Hematopoietic multipotent progenitor cell treated with erythropoietin and hydrocortisone succinate and interleukin-3 and kit ligand, for 15 days (in vitro differentiated cells): ENCODE measurements at places on chromosomes 2 and 18.

DNA sequence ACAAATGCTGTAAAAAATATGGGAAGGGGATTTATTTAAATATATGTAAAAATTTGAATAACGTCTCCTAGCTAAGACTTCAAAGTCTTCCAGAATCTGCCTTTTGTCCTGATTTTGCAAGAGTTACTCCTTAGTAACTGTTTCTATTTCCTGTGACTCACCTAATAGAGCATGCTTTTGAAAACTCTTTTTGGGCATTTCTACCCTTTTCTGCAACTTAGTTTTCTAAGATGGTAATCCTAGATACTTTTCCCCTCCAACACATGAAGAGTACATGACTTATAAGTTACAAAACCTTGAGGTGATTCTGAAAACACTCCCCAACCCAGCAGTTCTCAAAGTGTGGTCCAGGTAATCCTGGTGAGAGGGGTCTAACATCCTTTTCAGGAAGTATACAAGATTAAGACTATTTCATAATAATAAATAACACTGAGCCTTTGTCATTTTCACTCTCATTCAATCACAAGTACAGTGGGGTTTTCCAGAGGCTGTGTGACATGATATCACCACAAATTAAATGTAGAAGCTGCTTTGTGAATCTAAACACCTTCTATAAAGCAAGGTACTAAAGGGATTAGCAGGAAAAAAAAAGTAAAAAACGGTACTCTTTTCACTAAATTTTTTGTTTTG, 31.9 kb downstream of the PPP4R3B start:
- DNase-seq = no peak

- DNase-seq = no peak
Observed at GRCh38 chr2:218021536-218022071, 18.8 kb upstream of the TNS1 start.

GRCh38 chr2:23662941-23663920, 263.7 kb downstream of the ATAD2B start:
- DNase-seq = no peak

GRCh38 chr2:160292225-160292624, 92.2 kb upstream of the ITGB6 start:
- DNase-seq = no peak

DNA sequence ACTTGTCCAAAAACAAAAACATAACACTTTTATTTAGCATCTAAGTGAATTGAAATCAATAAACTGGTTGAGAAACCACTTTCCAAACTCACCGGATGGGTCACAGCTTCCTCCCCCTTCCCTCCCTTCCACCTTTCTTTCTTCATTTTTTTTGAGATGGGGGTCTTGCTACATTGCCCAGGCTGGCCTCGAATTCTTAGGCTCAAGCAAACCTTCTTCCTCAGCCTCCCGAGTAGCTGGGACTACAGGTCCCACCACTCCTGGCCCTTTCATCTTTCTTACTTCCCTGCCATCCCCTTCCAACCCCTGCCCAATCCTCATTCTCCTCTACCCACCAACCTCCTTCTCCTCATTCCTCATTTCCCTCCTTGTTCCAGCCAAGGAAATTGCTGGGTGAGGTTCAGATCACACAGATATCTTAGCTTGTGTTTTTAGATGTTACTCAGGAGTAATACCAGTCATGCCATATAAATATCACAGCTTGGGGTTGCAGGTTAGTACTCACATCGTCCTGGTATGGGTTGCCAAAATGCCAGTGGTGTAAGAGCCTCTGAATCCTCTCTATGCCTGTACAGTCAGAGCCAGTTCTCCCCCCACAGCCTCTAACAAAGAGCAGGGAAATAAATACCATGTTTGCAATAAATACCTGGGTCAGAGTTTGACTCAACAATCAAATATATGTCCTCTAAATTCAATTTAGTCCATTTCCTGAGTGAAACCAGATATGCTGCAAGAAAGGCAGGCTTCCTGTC, 132.7 kb upstream of the NDUFV2 start:
- no peak for DNase-seq

DNA sequence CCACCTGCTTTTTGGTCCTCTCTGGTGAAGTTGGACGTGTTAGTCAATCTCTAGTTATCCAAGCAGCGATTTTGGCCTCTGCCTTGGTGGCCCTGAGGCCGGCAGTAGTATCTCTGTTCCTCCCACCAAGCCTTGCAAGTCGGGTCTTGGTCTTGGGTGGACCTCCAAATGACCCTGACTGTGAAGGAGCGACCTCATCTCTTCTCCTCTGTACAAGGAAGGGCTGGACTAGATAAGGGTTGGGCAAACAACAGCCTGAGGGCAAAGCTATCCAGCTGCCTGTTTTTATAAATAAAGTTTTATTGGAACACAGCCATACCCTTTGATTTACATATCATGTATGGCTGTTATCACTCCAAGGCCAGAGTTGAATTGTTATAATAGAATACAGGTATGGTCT, 74.6 kb upstream of the FOSL2 start:
- DNase-seq = no peak
